Activated T-helper 2 cell treated with anti-CD3 and anti-CD28 coated beads, Interferon-gamma antibody, Interleukin-2, Interleukin-4, amounts not matched to agents 10 μg/mL and 5 μg/mL and 100 μg/mL, durations not matched to agents 14 hours and 24 hours and 36 hours (primary cell): ENCODE measurements at places on chromosomes 6 and 20. TPM values are rescaled to one million over a fixed set of nuclear protein-coding genes. Genes with fewer than 3 reads are reported as not detected.

CAGE1 gene
- 0.16 TPM in 2 replicates for total RNA-seq

TTBK1 gene
- total RNA-seq = 1.5 TPM in 2 replicates

SRSF12 gene
- 0.07 and 0.09 TPM in 2 replicates for total RNA-seq

DNA sequence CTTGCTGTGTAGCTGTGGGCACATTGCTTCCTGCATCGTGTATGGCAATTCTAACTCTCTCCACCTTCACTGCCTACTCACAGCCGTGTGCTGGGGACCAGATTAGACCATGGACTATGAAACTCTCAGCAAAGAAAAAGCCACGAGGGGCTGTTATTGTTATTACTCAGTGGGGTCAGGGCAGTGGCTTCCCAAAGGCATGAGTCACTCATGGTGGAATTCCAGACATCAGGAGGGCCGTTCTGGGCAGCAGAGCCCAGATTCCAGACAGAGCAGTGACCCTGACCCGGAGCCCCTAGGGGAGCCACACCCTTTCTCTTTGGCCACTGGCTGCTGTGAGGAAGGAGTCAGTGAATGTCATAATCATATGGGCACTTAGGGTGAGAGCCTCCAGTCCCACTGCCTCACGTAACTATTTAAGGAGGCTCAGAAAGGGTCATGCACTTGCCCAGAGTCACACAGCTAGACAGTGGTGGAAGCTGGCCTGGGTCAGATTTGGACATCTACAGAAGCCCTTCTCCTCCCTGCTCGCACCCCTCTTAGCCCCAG, 22.2 kb upstream of the CCN5 start:
- no peaks in the 10 kb centered on the region for H3K36me3 ChIP-seq
- no peak overlapping the region for H3K4me3 ChIP-seq
- peaks cover 2% of the 10 kb centered on the region for H3K27me3 ChIP-seq
- DNase-seq = no peak
- H3K4me1 ChIP-seq = peaks cover 2% of the 10 kb centered on the region
- H3K27ac ChIP-seq = no peak overlapping the region

GRCh38 chr6:159513914-159514313, 179.1 kb downstream of the SOD2 start:
- no peak for DNase-seq
- no peak overlapping the region for H3K4me3 ChIP-seq
- no peaks in the 10 kb centered on the region for H3K4me1 ChIP-seq

DNA sequence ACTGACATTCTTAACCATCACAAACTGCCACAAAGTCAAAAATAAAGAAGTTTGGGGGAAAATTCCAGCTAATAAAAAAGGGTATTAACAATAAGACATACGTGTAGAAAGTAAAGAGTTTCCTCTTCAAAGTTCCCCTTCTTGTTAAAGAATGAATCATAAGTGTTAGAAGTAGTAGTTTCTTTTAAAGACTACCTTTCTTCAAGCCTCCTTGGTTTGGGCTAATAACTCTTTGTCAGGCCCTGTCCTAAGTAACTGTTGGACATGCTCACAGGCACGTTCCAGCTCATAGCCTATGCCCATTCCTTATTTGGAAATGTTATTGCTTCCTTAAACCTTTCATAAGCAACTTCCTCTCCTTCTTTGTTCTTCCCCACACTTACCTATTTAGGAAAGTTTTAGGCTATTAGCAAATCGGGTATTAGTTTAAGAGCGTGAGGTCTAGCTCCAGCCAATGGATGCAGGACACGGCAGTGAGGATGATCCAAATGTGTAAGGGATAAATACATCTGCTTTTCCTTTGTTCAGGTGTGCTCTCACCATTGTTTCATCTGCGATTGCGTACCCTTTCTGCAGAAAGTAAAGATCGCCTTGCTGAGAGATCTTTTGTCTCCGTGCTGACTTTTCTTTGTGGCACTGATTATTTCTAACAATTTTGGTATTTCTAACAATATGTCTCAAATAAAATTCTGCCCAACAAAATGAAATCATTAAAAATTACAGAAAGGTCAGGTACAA, 64.9 kb downstream of the CHD6 start:
- no peak overlapping the region for H3K27ac ChIP-seq
- no peak overlapping the region for H3K4me3 ChIP-seq
- H3K27me3 ChIP-seq = no peaks in the 10 kb centered on the region
- H3K36me3 ChIP-seq = peaks cover 32% of the 10 kb centered on the region

DNA sequence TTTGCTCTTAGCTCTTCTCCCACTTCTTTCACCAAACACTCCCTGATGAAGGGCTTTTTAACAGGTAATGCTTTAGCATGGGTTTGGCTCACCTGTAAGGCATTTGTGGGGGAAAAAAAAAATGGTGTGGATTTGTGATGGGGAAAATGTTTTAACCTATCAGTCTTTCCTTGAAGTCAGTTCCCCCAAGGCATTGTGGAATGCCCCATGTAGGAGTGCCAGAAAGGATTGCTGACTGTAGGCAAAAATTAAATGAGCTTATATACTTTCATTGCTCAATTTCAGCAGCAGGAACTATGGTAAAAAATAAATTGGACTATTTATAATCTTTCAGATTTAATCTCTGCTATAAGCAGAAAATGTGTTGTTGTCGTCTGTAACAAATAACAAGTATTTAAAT, 10.6 kb upstream of the SASH1 start:
- no peaks in the 10 kb centered on the region for H3K36me3 ChIP-seq
- H3K4me1 ChIP-seq = no peaks in the 10 kb centered on the region
- DNase-seq = no peak
- H3K27me3 ChIP-seq = peaks cover 14% of the 10 kb centered on the region
- H3K4me3 ChIP-seq = no peak overlapping the region
- H3K27ac ChIP-seq = no peak overlapping the region

DNA sequence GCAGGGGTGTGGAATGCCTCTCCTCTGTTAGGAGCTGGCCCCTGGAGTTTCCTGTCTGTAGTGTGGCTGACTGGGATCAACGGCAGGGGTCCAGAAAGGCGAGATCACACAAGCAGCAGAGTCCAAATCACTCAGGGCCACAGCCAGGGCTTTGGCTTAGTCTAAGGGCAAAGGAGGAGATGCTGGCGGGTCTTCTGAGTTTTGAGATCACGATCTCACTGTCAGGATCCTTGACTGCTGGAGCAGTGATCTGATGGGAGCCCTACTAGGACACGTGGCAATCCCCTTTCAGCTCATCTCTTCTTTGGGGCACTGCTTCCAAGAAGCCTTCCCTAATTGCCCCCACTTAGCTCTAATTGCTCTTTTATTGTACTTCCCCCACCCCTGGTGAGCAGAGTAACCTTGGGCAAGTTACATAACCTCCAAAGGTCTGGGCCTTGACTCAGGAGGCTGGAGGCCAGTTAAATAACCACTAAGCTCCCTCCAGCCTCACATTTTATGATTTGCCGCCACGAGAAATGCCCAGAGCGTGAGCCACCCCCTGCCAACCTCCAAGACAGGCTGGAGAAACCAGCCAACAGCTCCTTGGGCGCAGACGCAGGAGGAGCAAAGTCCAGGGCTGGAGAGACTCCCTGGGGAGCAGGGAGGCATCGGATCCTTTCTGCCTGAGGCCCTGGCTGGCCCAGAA, 12.0 kb downstream of the KCNK5 start:
- H3K27ac ChIP-seq = peak overlapping the region; percentile 24
- H3K4me1 ChIP-seq = peaks cover 65% of the 10 kb centered on the region
- no peaks in the 10 kb centered on the region for H3K27me3 ChIP-seq
- H3K4me3 ChIP-seq = no peak overlapping the region

- H3K36me3 ChIP-seq = no peaks in the 10 kb centered on the region
- no peak overlapping the region for H3K4me3 ChIP-seq
- DNase-seq = no peak
- no peaks in the 10 kb centered on the region for H3K4me1 ChIP-seq
- peaks cover 2% of the 10 kb centered on the region for H3K27me3 ChIP-seq
These were observed 4.0 kb upstream of the GABRR1 start for GRCh38 chr6:89221129-89221528.

GRCh38 chr20:17856837-17857605, 111.6 kb downstream of the SNX5 start:
- DNase-seq = no peak
- H3K27ac ChIP-seq = no peak overlapping the region
- no peaks in the 10 kb centered on the region for H3K36me3 ChIP-seq
- H3K27me3 ChIP-seq = peaks cover 17% of the 10 kb centered on the region

GRCh38 chr6:89350281-89350966, 2.1 kb downstream of the UBE2J1 start:
- H3K4me1 ChIP-seq = peaks cover 56% of the 10 kb centered on the region
- H3K27me3 ChIP-seq = no peaks in the 10 kb centered on the region
- H3K27ac ChIP-seq = peak overlapping the region; percentile 54
- peak overlapping the region; percentile 96 for H3K4me3 ChIP-seq
- H3K36me3 ChIP-seq = peaks cover 24% of the 10 kb centered on the region

GRCh38 chr6:145209272-145209671, 526.0 kb downstream of the EPM2A start:
- H3K27ac ChIP-seq = no peak overlapping the region
- peaks cover 7% of the 10 kb centered on the region for H3K4me1 ChIP-seq
- H3K36me3 ChIP-seq = no peaks in the 10 kb centered on the region
- peaks cover 2% of the 10 kb centered on the region for H3K27me3 ChIP-seq
- no peak overlapping the region for H3K4me3 ChIP-seq

GRCh38 chr6:91438570-91438969, 851.7 kb upstream of the MAP3K7 start:
- no peak overlapping the region for H3K27ac ChIP-seq
- H3K4me3 ChIP-seq = no peak overlapping the region
- H3K27me3 ChIP-seq = no peaks in the 10 kb centered on the region

DNA sequence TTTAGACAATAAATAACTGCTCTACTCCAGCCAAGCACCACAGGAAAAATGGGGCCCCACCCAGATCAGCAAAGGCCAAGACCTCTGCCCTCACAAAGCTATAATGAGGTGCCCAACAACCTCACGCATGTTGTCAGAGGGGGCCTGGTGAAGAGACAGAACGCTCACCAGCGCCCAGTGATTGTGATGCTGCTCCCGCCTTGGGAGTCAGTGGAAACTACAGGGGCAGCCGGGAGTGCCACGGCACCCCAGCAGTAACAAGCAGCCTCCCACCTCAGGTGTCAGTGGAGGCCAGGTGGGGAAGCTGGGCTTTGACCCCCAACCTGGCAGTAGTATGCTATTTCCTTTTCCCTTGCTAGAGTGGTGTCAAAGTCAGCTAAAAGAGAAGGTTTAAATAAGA, 47.4 kb downstream of the TCP11 start:
- no peak for DNase-seq
- no peak overlapping the region for H3K27ac ChIP-seq
- H3K4me1 ChIP-seq = no peaks in the 10 kb centered on the region

DNA sequence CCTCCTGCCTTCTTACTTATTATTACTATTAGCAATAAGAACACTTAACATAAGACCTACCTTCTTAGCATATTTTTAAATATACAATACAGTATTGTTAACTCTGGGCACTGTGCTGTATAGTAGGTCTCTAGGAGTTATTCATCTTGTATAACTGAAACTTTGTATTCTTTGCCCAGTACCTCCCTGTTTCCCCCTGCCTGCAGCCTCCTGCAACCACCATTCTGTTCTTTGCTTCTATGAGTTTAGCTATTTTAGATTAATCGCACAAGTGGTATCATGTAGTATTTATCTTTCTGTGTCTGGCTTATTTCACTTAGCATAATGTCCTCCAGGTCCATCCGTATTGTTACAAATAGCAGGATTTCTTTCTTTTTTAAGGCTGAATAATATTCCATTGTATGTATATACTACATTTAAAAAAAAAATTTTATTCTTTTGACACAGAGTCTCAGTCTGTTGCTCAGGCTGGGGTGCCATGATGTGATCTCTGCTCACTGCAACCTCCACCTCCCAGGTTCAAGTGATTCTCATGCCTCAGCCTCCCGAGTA, 4.4 kb downstream of the C6orf89 start:
- no peak overlapping the region for H3K27ac ChIP-seq
- H3K4me3 ChIP-seq = no peak overlapping the region

GRCh38 chr6:85058806-85059205, 294.4 kb upstream of the TBX18 start:
- H3K27me3 ChIP-seq = no peaks in the 10 kb centered on the region
- no peak overlapping the region for H3K4me3 ChIP-seq
- H3K4me1 ChIP-seq = no peaks in the 10 kb centered on the region
- no peak overlapping the region for H3K27ac ChIP-seq

DNA sequence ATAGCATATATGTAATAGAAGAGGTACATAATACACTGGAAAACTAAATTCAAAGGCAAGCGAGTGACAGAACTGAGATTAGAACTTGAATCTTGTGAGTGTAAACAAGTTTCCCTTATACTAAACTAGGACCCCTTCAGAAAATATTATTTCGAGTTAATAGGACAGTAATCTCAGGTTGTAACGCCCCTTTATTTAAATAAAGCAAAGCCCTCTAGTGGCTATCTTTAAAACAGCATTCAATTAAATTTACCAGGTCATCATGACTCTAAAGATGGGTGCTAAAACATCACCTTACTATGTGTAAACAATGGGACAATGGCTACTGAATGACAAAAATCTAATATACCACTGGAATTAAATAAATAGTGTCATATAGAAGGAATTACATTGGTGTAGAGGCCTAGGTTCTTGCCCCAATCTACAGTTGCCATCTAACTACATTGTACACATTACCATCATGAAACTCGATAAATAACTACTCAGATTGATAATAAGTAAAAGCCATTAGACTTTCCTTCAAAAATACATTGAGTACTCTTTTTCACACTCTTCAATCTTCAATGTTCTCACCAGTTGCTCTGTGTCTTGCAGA, 255.4 kb upstream of the IRAK1BP1 start:
- H3K27me3 ChIP-seq = no peaks in the 10 kb centered on the region
- H3K4me3 ChIP-seq = no peak overlapping the region
- no peak for DNase-seq
- peaks cover 3% of the 10 kb centered on the region for H3K4me1 ChIP-seq

DNA sequence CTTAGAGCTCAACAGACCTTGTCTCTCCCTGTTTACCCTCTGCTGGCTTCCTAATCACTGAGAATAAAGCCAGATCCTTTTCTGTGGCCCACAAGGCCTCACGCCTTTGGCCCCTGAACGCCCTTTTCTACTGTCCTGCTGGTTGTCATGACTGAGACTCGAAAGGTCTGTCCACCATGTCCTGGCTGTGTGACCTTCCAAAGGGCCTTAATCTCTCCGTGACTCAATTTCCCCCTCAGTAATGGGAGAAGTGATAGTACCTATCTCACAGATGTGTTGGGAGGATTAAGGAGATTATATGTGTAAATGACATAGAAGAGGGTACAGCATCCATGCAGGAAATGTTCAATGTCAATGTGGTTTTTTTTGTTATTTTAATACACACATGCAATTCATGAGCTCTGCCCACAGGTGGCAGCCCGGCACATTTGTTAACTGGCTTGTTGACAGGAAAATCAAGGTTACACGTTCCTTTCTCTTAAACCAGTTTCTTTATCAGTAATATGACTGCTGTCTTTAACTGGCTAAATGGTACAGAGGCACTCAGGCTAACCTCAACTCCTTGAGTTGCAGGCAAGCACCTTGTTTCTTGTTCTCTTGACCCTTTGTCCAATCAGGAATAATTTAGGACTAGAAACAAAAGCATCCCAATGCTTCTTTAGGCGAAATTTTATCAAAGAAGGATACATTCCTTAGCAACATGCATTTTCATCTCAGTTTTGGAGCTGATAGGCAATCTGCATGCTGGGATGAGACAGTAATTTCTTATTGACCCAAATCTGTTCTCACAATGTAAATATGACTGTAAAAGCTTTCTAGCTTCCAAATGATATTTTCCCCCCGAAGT, 16.6 kb downstream of the SLC22A1 start:
- H3K27ac ChIP-seq = peak overlapping the region; percentile 32
- H3K4me3 ChIP-seq = no peak overlapping the region
- no peaks in the 10 kb centered on the region for H3K36me3 ChIP-seq
- peaks cover 7% of the 10 kb centered on the region for H3K4me1 ChIP-seq
- H3K27me3 ChIP-seq = no peaks in the 10 kb centered on the region
- peak; percentile 58 for DNase-seq

- no peak for DNase-seq
- H3K27me3 ChIP-seq = no peaks in the 10 kb centered on the region
- H3K27ac ChIP-seq = no peak overlapping the region
- peaks cover 86% of the 10 kb centered on the region for H3K36me3 ChIP-seq
- H3K4me3 ChIP-seq = no peak overlapping the region
These were observed 12.8 kb downstream of the HIVEP1 start for GRCh38 chr6:12024699-12025434.
